Left ventricle myocardium inferior (tissue), 1 donor: ENCODE measurements at places on chromosomes 6 and 20. TPM values are rescaled to one million over a fixed set of nuclear protein-coding genes. Genes with fewer than 3 reads are reported as not detected.
A peak's percentile ranks its signal among the peaks of the same experiment; 100 is the strongest.

GRCh38 chr6:168555618-168556273 lies 114.8 kb downstream of the SMOC2 start:
- peaks cover 24% of the 10 kb centered on the region for H3K4me1 ChIP-seq
- no peaks in the 10 kb centered on the region for H3K36me3 ChIP-seq
- H3K27ac ChIP-seq = no peak overlapping the region
- DNase-seq = no peak
- H3K27me3 ChIP-seq = no peaks in the 10 kb centered on the region
- no peak overlapping the region for H3K4me3 ChIP-seq

- H3K27ac ChIP-seq = peak overlapping the region; percentile 96
- DNase-seq = peak; percentile 39
- no peaks in the 10 kb centered on the region for H3K27me3 ChIP-seq
- H3K4me1 ChIP-seq = peaks cover 54% of the 10 kb centered on the region
- H3K36me3 ChIP-seq = no peaks in the 10 kb centered on the region
Measured at GRCh38 chr6:5085648-5086293, 630 bp downstream of the PPP1R3G start.

DNA sequence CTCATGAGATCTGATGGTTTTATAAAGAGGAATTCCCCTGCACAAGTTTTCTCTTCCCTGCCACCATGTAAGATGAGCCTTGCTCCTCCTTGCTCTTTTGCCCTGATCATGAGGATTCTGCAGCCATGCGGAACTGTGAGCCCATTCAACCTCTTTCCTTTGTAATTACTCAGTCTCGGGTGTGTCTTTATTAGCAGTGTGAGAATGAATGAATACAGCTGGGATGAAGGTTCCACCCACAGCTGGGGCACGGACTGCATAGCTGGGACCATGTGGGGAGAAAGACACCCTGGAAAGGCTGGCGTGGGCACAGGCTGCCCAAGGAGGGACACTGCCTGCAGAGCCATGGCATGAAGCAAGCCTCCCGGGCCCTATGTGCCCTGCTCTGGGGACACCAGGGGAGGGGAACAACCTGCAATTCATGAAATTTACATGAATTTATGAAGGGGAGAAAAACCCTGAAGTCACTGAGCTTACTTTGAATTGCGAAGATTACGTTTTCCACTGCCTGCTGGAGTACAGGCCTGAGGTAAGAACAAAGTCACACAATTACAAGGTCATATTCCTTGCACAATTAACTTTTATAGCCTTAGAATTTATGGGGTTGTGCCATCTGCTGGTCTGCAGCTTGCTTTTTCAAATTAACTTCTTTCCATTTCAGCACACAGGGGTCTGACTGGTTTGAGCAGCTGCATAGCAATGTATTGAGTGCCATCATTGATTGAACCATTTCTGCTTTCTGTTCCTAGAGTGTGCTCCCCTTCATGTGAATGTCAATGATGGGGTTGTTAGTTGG lies 46.2 kb downstream of the SLC22A1 start:
- H3K36me3 ChIP-seq = no peaks in the 10 kb centered on the region
- H3K27ac ChIP-seq = no peak overlapping the region
- no peak for DNase-seq
- no peaks in the 10 kb centered on the region for H3K4me1 ChIP-seq

GRCh38 chr6:88629838-88630494 lies 333.5 kb downstream of the RNGTT start:
- no peak overlapping the region for H3K27ac ChIP-seq
- no peak for DNase-seq
- no peak overlapping the region for H3K4me3 ChIP-seq
- H3K27me3 ChIP-seq = no peaks in the 10 kb centered on the region

- no peak for DNase-seq
- peak overlapping the region; percentile 85 for H3K4me3 ChIP-seq
- no peaks in the 10 kb centered on the region for H3K27me3 ChIP-seq
Measured at GRCh38 chr6:146544616-146545182, 1.1 kb downstream of the RAB32 start.

C20orf141 gene
- not detected for total RNA-seq

BTN1A1 gene
- not detected for total RNA-seq

PLA2G7 gene
- total RNA-seq = 0.16 TPM

GRCh38 chr6:89120371-89120770 lies 2.5 kb upstream of the SRSF12 start:
- no peaks in the 10 kb centered on the region for H3K27me3 ChIP-seq
- H3K27ac ChIP-seq = no peak overlapping the region
- no peak for DNase-seq

GRCh38 chr6:138115201-138115600 lies 8.0 kb upstream of the PERP start:
- peaks cover 15% of the 10 kb centered on the region for H3K27me3 ChIP-seq
- no peak overlapping the region for H3K4me3 ChIP-seq
- H3K27ac ChIP-seq = no peak overlapping the region
- H3K36me3 ChIP-seq = no peaks in the 10 kb centered on the region
- H3K4me1 ChIP-seq = no peaks in the 10 kb centered on the region

BEND6 gene
- total RNA-seq = 0.38 TPM

DNA sequence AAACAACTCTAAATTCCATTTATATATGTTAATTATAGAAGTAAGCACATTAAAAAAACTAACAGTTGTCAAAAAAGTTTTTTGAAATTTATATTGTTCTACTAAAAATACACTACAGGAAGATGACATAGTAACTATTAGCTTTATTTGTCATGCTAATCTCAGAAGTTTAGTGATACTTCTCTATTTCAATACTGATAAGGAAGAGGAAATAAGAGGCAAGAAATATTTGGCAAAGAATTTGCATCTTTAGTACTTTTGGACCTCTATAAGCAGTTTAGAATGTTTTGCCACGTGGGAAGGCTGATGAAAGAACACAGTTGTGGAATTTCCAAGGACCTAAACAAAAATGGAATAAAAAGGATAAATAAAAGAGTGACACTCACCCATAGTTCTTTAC lies 12.6 kb downstream of the IFNGR1 start:
- H3K4me1 ChIP-seq = peaks cover 93% of the 10 kb centered on the region
- H3K27ac ChIP-seq = peak overlapping the region; percentile 28
- no peak for DNase-seq
- no peaks in the 10 kb centered on the region for H3K27me3 ChIP-seq
- H3K36me3 ChIP-seq = peaks cover 72% of the 10 kb centered on the region

DNA sequence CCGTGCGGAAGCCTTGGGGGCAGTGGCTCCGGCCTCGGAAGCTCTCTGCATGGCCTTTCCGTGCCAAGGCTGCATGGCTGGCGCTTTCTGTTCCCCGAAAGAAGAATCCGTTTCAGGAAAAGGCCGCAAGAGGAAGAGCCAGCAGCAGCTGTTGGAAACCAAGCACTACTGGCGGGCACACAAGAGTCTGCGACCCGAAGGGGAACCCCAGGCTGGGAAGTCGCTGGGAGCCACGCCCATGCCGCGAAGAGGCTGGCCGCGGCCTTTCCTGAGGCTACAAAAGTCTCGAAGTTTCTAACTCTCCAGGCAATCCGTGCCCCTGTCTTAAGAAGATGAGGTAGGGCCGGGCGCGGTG lies at the start of gene CGAS:
TSS of gene CGAS (minus strand) at position 191 of the 355 bp plus-strand sequence. CDS start at position 75, 116 bp downstream.
- H3K4me3 ChIP-seq = peak within 1 kb of the TSS; percentile 93
- peaks cover 33% of the 10 kb centered on the region for H3K27me3 ChIP-seq
- H3K36me3 ChIP-seq = no peaks in the 10 kb centered on the region
- H3K4me1 ChIP-seq = peaks cover 29% of the 10 kb centered on the region
- H3K27ac ChIP-seq = peak within 1 kb of the TSS; percentile 89
- peak; percentile 80 for DNase-seq

DNA sequence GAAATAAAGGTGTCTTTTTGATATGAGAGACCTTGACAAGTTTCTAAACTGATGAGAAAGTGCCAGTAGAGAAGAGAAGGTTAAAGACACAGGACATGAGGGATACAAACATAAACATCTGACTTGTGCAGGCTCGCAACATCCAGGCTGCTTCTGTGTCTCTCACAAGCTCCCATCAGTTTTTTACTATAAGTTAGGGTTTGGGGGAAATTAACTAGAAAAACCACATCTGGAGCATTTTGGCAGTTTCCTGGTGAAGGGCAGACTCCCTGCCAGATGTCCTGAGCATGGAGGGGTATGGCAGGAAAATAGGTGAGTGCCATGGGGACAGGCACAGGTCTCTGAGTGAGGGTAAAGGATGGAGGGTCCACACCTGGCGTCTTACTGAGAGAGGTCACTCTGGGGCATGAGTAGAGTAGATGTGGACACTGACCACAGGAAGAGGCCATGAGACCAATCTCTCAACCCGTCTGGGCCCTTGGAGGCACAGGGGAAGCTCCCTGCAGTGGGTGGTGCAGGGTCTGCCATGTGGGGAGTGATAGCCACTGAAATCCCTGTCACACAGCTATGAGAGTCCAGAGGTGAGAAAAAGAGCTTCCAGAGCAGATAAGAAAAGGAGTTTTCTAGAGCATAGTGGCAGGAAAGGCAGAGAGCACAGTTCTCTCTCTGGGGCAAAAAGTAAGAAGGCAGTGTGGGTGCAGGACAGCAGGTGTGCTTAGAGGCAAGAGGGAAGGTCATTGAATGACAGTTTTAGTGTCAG lies 193.3 kb upstream of the SYNDIG1 start:
- no peaks in the 10 kb centered on the region for H3K4me1 ChIP-seq
- no peak for DNase-seq

ADGRF4 gene
- total RNA-seq = not detected

DNA sequence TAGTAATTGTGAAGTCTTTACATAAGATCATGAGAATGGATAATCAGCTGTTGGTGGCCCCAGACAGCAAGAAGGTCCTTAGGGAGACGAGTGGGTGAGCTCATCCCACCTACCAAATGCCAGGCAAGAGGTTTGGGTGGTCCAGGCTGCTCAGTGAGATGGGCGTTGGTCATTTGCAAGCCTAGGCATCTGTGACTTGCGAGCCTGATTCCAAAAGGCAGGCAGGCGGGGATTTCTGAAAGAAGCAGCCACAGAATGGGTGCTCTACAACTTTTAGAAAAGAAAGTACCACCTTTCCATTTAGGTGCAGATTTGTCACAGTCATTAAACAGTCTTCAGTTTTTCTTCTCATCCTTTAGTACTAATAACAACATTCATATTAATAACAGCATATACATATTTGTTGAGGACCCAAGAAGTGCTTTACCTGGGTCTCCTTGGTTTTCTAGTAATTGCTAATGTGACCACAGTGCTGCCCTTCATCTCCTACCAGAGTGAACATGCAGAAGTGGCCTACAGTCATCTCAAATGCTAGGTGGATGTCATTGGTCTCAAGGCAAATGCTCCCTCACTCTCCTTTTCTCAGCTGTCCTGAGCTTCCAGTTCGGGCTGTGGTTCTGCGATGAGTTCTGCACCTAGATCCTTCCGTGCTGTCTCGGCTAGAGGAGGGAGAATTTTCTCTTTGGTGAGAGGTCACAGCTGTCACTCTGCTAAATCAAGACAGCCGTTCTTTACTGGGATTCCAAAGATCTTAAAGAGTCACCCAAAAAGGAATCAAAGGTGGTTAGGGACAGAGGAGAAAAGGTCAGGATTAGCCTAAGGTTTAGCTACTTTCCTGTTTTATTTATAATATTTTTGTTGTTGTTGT lies 2.7 kb downstream of the WRNIP1 start:
- peaks cover 77% of the 10 kb centered on the region for H3K4me1 ChIP-seq
- DNase-seq = no peak
- peak overlapping the region; percentile 99 for H3K27ac ChIP-seq
- H3K27me3 ChIP-seq = no peaks in the 10 kb centered on the region
- H3K36me3 ChIP-seq = peaks cover 8% of the 10 kb centered on the region

FAM50B gene
- 23.2 TPM for total RNA-seq

WFDC11 gene
- total RNA-seq = not detected

GRCh38 chr20:54019585-54019984 lies 50.8 kb downstream of the BCAS1 start:
- no peaks in the 10 kb centered on the region for H3K4me1 ChIP-seq
- H3K4me3 ChIP-seq = no peak overlapping the region
- peaks cover 3% of the 10 kb centered on the region for H3K27me3 ChIP-seq
- DNase-seq = no peak
- no peaks in the 10 kb centered on the region for H3K36me3 ChIP-seq

DNA sequence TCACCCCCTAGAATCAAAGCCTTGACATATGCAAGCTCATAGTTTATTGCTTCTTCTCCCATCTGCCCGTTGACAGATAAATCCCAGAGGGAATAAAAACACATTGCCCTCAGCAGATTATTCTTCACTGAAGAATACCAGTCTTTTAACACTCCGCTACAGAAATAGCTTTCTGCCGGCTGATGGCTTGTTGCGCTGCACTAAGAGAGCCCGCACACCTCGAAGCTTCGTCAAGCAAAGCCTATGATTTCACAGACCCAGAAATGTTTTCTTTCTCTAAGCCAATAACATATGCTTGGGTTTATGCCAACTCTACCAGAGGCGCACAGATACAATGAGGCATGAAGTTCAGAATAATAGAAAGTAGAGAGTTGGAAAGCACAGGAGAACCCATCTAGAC lies 208.9 kb upstream of the FOXQ1 start:
- peaks cover 10% of the 10 kb centered on the region for H3K4me1 ChIP-seq
- no peak for DNase-seq
- no peak overlapping the region for H3K4me3 ChIP-seq
- H3K27ac ChIP-seq = no peak overlapping the region
- peaks cover 77% of the 10 kb centered on the region for H3K27me3 ChIP-seq
- H3K36me3 ChIP-seq = no peaks in the 10 kb centered on the region

HUS1B gene
- total RNA-seq = not detected

DNA sequence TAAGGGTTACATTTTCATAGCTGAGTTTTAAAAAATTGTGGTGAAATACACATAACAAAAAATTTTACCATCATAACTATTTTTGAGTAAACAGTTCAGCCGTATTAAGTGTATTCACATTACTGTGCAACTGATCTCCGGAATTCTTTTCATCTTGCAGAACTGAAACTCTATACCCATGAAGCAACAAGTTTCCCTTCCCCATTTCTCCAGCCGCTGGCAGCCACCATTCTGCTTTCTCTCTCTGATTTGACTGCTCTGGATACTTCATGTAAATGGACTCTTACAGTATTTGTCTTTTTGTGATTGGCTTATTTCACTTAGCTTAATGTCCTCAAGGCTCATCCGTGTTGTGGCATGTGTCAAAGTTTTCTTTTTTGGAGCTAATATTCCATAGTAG lies 341.6 kb downstream of the QKI start:
- DNase-seq = no peak
- peaks cover under 1% of the 10 kb centered on the region for H3K4me1 ChIP-seq
- H3K27me3 ChIP-seq = no peaks in the 10 kb centered on the region

GRCh38 chr6:683742-684440 lies 9.0 kb downstream of the EXOC2 start:
- peak overlapping the region; percentile 39 for H3K4me3 ChIP-seq
- peaks cover 9% of the 10 kb centered on the region for H3K36me3 ChIP-seq
- peaks cover 17% of the 10 kb centered on the region for H3K4me1 ChIP-seq
- no peak for DNase-seq
- no peaks in the 10 kb centered on the region for H3K27me3 ChIP-seq
- H3K27ac ChIP-seq = peak overlapping the region; percentile 28

- no peak overlapping the region for H3K4me3 ChIP-seq
- DNase-seq = no peak
- no peaks in the 10 kb centered on the region for H3K36me3 ChIP-seq
- H3K27me3 ChIP-seq = no peaks in the 10 kb centered on the region
- H3K4me1 ChIP-seq = peaks cover 2% of the 10 kb centered on the region
- peak overlapping the region; percentile 49 for H3K27ac ChIP-seq
Measured at GRCh38 chr6:55957961-55958422, 82.6 kb upstream of the BMP5 start.

GRCh38 chr6:154071711-154072110 lies 32.7 kb downstream of the OPRM1 start:
- H3K36me3 ChIP-seq = no peaks in the 10 kb centered on the region
- H3K4me3 ChIP-seq = no peak overlapping the region
- H3K4me1 ChIP-seq = no peaks in the 10 kb centered on the region
- H3K27ac ChIP-seq = no peak overlapping the region
- DNase-seq = no peak
